ENCODE measurements at places on chromosomes 4 and X. TPM values are rescaled to one million over a fixed set of nuclear protein-coding genes. Genes with fewer than 3 reads are reported as not detected.

Gene MAGEA2B
- not detected for polyA plus RNA-seq

Gene CBLL2
- polyA plus RNA-seq = not detected

Gene NLGN4X
- 5.1 TPM for polyA plus RNA-seq

Gene OPRPN
- polyA plus RNA-seq = not detected

Gene RENBP
- polyA plus RNA-seq = 12.1 TPM

Gene NUDT10
- polyA plus RNA-seq = 6.9 TPM

Measured in urinary bladder (tissue), 4 donors.